Stimulated activated CD4-positive, alpha-beta T cell treated with anti-CD3 and anti-CD28 coated beads, Interleukin-2, amount 100 ng/mL, for 24 hours (primary cell): ENCODE measurements at places on chromosomes 6 and 20.

DNA sequence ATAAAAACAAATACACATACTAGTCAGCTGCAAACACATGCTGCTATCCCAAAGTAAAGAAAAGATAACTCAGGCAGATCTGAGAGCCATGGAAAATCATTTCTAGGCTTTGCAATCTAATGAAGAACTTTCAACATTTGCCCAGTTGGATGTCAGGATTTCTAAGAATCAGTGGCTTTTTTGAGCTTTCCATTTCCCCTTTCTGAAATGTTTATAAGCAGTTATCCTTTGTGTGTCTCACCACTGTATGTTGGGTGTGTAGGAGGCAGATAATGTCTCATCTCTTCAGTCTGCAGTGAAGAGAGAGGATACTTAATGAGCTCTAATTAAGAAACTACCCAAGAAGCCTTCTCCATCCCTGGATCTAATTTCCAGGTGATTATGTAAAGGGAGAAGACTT lies 43.6 kb downstream of the RGS17 start:
- no peak for DNase-seq

DNA sequence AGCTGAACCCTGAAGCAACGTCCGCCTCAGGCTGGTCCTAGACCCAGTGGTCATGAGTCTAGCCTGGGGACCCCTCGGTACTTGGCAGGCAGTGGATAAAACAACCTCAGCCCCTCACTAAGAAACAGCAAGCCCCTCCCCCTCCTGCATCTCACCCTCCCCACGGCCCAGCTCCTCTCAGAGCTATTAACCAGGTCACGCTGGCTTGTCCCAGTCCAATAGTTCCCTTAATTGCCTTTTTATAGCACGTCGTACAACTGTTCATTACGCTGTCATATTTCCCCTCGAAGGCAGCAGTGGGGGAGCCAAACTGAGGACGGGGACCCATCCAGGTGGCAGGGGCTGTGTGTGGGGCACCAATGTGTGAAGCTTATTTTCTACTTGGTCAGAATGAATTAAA lies 8.6 kb upstream of the SLC32A1 start:
- no peak for DNase-seq

DNA sequence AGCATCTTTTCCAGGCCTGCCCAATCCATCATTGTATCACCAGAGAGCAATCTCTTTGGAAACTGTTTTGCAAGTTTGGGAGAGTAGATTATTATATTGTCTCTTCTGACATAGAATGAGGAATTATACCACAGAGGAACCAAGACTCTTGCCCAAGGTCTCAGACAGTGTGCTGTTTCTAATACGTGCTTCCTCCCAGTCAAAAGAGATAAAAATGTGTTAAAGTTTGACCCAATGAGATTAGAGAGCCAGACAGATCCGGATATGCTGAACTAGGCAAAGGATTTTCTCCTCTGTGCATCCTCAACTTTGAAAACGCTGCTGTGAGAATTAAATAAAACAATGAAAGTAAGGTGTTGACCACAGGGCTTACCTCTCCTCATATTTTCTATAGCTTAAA lies 18.6 kb upstream of the NT5E start:
- DNase-seq: no peak

DNA sequence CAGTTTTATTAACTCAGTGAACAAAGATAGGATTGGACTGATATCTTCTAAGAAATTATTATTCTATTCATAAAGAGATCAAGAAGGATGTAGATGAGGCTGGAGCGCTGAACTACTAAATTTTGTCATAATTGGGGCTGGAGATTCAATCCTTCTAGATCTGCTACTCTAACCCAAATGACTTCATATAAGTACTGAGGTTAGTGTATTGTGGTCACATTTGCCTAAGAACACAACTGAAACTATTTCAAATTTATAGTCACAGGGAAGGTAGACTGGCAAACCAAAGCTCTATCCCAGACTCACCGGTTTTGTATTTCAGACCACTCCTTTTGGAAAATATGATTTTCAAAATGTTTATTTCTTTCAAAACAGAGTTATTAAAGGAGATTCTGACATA lies 96.7 kb downstream of the BMP5 start:
- no peak for DNase-seq

GRCh38 chr6:15621203-15622044 lies 41.4 kb downstream of the DTNBP1 start:
- DNase-seq: no peak

- no peak for DNase-seq
Measured at GRCh38 chr6:105746509-105746908, 339.6 kb upstream of the PRDM1 start.

DNA sequence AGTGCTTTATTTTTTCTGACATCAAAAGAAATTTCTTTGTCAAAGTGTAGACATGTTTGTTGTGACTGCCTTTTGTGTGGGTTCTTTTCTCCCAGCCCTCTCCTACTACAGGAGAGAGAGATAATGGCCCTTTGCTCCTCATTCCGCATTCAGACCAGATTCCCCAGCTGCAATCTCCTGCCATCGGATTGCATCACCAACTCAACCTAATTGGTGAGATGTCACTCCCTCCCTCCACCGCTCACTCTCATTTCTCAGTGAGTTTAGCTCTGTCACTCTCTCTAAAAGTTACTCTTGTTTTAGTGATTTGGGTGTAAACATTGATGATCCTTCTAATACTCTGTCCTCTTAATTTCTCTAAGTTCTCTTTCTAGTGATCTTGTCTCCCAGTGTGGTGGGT lies 22.7 kb downstream of the UTRN start:
- DNase-seq: no peak

- no peak for DNase-seq
Measured at GRCh38 chr20:42150230-42150629, 532.1 kb upstream of the CHD6 start.

DNA sequence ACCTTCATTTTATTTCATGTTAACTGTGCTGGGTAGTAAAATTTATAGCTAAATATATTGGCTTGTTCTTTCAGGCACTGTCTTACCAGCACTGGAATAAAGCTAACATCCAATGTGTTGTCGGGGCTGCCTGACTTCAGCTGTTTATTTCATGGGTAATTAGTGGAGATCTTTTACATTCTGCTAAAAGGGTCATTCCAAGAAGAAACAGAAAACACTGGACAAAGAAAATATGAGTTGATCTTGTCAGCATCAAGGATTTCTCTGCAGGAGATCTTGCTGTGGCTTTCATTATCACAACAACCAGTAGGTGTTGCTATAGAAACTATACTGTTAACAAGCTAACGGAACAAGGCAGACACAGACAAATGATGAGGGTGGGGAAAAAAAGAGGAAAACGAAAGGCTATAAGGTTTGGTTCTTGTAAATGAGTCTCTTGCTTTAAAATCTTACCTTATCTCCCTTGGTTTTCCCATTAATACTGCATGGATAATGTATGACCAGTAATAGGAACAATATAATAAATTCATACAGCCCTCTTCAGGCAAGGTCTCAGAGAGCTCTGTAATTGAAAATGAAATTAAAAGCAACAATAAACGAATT lies 206.8 kb downstream of the SIM1 start:
- no peak for DNase-seq

- DNase-seq: no peak
Measured at GRCh38 chr6:138129190-138129589, 22.0 kb upstream of the PERP start.

GRCh38 chr20:25273046-25273445 lies 25.2 kb downstream of the PYGB start:
- no peak for DNase-seq

DNA sequence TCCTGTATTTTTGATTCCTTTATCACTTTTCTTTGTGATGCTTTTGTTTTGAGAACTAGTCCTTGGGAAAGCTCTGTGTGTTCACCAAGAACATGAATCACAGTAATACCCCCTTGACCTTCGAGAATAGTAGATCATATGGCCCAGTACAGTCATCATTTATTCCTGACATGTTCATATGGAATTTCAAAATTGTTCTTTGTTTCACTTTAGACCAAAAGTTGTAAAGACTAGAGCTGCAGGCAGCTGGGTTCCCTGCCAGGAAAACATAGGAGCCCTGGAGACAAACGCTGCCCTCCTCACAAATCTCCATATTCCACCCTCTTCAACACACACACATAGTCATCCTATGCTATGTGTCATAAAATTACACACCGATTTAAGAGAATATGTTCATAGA lies 621.2 kb upstream of the EYS start:
- DNase-seq: no peak
